Fibroblast of skin of left biceps (primary cell): ENCODE measurements at places on chromosomes 4 and X.

GRCh38 chr4:36325926-36326325 is 44.5 kb downstream of the DTHD1 start:
- DNase-seq = no peak

- DNase-seq = no peak
Observed at GRCh38 chr4:46837639-46838038, 71.4 kb downstream of the COX7B2 start.

DNA sequence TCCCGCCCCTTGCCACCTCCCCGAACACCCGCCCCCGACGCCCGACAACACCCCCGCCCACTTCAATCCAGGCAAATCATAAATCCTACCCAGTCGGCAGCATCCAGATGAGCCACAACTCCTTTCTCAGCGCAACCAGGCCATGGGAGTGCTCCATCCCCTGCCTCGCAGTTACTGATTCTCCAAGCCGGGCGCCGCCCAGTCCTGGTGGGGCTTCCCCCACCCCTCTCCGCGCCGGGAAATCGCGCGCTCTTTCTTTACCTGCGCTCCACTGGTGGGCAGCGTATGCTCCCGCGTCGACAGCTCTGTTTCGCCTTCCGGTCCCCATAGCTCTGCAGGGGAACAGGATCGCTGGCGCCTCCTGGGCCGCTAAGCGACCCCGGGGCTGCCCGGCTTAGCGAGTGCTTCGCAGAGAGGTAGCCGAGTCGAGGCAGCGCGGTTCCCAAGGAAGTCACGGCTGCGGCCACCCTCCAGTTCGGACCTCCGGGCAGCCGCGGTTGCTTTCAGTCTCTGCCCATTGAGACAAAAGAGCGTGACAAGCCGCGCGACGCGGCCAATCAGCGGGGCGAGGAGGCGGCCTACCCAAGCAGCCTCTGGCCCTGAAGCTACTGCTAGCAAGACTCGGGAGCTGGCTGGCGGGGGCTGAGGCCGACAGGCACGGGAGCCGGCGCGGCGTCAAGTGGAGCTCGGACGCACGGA is 43.7 kb upstream of the TMSB15B start:
- no peak for DNase-seq

DNA sequence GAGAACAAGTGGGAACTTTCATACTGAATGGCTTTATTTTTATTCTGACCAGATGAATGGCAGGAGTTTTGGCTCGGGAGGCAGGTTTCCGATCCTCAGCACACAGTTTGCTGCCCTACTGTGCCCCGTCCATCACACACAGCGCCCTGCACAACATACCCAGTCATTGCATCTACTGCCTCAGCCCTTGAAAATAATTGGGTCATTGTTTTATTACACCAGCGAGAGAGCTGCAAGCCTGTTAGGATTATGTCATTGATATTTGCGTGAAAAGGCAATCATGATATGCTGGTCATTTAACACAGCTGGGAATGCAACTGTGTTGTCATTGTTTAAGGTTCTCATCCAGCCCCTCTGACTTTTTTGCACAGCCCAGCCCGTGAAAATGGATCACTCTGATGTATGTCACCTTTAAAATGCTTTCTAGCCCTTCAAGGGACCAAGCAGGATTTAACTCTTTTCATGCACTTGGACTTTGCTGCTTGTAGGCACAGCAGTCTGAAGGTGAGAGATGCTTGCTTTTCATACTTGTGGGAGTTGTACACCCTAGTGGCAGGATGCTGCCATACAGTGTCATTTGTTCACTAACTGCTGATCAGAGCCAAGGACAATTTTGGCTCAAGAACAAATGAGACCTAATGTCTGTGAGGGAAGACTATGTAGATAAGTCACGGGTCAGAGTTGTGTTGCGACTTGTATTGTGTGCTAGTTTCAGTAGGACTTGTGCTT is 62.3 kb downstream of the RTL9 start:
- no peak for DNase-seq

GRCh38 chr4:150130933-150131332 is 52.7 kb downstream of the DCLK2 start:
- DNase-seq = peak; percentile 68

- no peak for DNase-seq
Observed at GRCh38 chrX:12972243-12972642, 2.7 kb upstream of the TMSB4X start.

DNA sequence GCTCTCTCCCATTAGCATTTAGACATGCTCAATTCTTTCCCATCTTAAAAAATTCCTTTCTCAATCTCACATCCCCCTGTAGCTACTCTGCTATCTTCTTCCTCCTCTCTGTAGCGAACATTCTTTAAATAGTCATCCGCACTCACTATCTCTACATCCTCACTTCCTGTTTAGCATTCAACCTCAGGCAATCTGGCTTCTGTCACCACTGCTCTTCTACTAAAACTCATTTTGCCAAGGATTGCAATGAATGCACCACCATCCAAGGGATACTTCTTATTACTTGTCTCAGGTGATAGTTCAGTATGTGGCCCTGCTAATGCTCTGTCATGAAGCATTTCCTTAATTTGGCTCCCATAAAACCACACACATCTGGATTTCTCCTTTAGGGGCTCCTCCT is 10.9 kb upstream of the TET2 start:
- DNase-seq = no peak

- peak; percentile 21 for DNase-seq
Observed at GRCh38 chr4:120922381-120923206, at the start of gene PRDM5. PRDM5 (minus strand) TSS chr4:120922726; CDS start chr4:120922608, 118 bp downstream.

DNA sequence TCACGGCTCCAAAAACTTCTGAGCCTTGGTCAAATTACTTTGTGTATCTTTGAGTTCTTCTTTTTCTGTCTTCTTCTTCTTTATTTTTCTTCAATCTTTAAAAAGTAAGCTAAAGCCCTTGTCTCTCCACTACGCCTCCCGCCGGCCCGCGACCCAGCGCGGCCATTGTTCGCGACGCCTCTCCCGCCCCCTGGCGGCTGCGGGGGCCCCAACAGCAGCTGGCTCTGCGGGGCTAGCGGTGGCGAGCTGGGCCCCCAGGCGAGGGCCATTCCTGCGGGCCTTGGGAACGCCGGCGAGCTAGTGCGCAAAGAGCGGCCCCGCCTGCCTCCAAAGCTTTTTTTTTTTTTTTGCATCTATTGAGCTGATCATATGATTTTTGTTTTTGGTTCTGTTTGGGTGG is 119.1 kb downstream of the TGIF2LX start:
- no peak for DNase-seq

DNA sequence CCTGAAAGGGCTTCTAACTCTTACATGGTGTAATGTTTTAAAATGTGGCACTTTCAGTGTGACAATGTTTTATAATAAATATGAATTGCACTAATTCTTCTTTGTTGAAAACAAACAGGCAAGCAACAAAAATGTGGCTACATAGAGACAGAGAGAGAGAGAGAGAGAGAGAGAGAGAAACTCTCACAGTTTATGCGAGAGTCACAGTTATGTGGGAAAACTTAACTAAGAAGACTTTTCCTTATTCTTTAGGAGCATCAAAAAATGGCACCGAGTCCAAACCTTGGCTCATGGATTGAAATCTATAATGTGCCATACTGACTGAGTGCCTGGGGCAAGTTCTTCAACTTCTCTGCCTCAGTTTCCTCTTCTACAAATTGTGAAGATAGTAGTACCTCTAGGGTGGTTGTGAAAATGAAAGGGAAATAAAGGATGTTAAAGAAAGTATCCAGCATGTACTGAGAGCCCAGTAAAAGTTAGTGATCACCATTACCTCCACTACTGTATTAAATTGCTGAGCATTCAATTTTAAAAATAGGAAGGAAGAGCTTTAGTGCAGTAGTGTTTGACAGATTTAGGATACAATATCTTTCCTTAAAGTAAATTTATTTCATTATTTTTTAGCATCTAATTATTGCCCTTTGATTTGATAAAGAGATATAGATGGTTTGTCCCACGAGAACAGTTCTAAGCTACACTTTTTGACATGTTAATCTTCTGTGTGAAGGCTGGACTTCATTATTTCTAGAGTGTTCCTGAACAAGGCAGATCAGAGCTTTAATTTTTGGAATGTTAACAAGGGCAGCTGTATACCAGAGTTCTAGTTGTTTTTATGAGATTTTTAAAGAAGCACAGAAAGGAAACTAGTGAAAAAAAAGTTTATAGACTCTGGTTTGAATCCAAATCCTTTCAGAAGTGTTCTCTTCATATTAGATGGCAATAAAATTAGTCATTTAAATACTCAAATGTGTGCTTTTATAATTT is 187.5 kb upstream of the ANK2 start:
- DNase-seq = no peak

- DNase-seq = no peak
Observed at GRCh38 chrX:31443654-31444053, 371.8 kb upstream of the FTHL17 start.

- DNase-seq = no peak
Observed at GRCh38 chr4:156659570-156659969, 312.0 kb downstream of the PDGFC start.

DNA sequence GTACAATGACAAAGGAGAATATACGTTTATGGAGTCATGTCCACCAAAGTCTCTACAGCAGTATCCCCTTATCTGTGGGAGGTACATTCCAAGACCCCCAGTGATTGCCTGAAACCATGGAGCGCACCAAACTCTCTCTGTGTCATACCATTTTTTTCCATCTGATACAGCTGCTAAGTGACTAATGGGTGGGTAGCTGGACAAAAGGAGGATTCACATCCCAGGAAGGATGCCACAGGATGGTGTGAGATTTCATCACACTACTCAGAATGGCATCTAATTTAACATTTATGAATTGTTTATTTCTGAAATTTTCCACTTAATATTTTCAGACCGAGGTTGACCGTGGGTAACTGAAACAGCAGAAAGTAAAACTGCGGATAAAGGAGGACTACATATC is 49.8 kb upstream of the AGA start:
- DNase-seq = no peak

GRCh38 chrX:68827848-68828624 is 785 bp upstream of the EFNB1 start:
- peak; percentile 47 for DNase-seq

- DNase-seq = peak; percentile 20
Observed at GRCh38 chr4:160265836-160266235, 1163.0 kb downstream of the RAPGEF2 start.

GRCh38 chr4:95504501-95504900 is 44.3 kb downstream of the UNC5C start:
- no peak for DNase-seq

- no peak for DNase-seq
Observed at GRCh38 chr4:10311939-10312338, 145.3 kb downstream of the ZNF518B start.

GRCh38 chr4:164428561-164428960 is 325.4 kb upstream of the SMIM31 start:
- DNase-seq = no peak

DNA sequence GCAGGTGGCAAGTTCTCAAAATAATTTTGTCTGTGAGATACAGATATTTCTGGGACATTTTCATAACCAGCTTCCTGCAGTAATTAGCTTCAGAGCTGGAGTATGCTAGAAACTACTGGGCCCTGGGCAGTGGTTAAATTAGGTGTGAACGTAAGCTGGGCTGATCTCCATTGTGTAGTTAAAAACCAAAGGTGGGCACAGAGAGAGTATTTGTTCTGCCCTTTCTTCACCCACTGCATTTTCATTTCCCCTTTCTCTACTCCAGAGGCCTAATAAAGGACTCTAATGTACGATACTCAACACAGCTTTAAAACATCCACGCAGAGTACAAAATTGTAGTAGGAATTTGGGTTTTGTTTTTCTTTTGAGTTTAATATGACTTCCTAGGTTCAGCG is 252.7 kb downstream of the SPRY1 start:
- DNase-seq = no peak

DNA sequence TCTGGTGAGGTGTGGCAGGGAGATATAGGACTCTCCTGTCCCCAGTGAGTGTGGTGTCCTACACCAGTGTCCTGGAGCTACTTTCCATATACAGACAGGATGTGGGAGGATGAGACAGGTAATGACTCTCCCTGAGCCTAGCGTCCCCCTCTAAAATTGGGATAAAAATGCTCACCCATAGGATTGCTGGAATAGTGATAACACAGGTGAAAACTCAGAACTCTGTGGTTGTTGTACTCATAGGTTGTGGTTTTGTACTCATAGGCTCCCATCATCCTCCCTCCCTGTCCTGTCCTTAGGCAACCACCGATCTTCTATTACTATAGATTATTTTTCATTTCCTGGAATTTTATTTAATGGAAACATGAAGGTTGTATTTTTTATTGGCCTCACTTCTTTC is 60.7 kb upstream of the NXF3 start:
- DNase-seq = no peak

DNA sequence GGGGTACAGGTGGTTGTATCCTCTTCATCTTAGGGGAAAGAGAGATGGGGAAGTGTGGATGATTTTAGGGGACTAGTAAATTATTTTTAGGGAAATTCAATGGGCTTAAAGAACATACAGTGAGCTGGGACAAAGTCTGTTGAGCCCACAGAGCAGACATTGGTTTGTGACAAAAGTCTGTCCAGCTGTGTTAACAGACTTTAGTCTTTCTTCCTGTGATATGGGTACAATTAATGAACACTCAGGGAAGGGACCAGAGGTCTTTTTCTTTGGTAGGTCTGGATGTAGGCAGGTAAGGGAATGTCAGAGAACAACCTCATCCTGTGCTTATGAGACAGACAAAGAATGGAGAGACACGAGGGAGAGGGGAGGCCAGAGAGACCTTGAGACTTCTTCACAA is 2.0 kb downstream of the CLRN2 start:
- DNase-seq = no peak

DNA sequence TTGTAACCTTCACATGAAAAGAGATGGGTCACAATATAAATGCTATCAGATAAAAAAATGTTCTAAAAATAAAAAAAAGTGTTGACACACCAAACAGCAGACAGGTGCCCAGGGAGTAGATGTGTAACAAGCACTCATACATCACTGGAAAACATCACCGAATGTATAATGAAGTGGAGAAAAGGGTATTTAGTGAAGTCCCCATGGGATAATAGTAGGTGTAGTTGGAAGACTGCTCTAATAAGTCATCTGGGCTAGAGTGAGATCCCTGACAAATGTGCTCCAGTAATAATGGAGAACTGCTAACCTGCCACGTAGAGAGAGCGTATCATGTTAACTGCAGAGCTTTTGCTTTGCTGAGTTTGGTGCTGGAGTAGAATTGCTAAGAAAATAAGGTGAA is 152.0 kb downstream of the GRIA2 start:
- no peak for DNase-seq

DNA sequence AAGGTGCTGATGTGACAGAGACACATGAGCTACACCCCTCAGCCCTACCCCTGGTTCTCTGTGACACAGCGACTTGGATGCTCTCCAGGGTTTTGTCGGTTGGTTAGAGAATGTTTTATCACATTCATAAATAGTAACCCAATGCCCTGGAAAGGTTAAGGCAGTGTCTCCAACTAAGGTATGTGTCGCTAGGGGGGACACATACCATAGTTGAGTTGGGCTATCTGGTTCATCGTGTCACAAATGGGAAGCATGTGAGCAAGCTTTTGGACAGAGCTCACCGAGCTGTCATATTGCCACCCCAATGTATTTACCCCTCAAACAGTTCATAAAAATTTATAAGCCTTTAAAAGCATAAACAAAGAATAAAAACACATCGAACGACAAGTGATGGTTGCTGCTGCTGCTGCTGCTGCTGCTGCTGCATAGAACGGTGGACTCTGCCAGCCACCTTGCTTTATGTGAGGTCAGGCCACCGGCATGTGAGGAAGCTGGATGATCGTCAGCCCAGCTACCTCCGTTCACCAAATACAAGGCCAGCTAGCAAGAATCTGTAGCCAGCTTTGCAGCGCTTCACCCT is 55.9 kb downstream of the STOX2 start:
- DNase-seq = no peak
